C1 segment of cervical spinal cord (tissue), 14 donors: ENCODE measurements at places on chromosomes 2 and 18.

- DNase-seq = no peak
These were observed 30.6 kb upstream of the UGP2 start for GRCh38 chr2:63811063-63811462.

GRCh38 chr2:207083361-207084110 is 82.2 kb downstream of the KLF7 start:
- DNase-seq = no peak

GRCh38 chr2:238053191-238053776 is 7.5 kb upstream of the SCLY start:
- no peak for DNase-seq

DNA sequence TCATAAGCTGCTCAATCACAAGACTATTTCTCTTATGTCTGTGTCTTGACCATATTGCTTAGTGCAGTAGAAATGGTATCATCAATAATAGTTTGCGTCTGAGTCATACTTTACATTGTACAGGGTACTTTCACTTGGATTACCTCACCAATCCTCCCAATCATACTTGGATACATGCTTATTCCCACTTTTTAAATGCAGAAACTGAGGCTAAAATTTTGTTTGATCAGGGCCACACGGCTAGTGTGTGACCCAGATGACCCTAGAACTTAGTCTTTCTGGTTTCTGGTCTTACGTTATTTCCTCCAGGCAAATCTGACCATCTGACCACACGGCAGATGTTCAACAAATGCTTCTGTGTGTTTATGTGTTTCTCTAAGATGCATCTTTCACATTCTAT is 23.8 kb upstream of the CCL20 start:
- DNase-seq = no peak

- no peak for DNase-seq
These were observed 33.6 kb upstream of the CHRNA1 start for GRCh38 chr2:174797781-174798276.

GRCh38 chr2:23069156-23069555 is 315.8 kb upstream of the KLHL29 start:
- DNase-seq = no peak
